ENCODE measurements at places on chromosomes 16 and 17.

GRCh38 chr16:87358696-87359095 is 24.9 kb downstream of the FBXO31 start:
- no peak for DNase-seq

GRCh38 chr17:77521076-77521475 is 380.3 kb downstream of the SEC14L1 start:
- DNase-seq: no peak

DNA sequence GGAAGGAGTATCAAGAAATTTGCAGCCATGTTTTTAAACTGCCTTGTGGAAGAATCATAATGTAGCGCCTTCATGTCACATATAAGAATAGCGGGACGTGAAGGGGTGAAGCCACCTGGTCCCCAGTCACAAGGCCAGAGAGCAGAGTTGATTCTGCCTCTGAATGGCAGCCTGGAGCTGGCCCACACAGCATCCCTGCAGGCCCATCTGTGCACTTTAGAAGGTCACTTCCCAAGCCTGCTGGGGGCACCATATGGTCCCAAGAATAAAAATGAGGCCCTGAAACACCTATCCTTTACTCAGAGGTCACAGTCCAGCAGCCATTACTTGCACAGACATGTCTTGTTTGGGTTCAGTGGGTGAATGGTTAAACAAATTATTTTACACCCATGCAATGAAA is 15.0 kb downstream of the CD300E start:
- no peak for DNase-seq

DNA sequence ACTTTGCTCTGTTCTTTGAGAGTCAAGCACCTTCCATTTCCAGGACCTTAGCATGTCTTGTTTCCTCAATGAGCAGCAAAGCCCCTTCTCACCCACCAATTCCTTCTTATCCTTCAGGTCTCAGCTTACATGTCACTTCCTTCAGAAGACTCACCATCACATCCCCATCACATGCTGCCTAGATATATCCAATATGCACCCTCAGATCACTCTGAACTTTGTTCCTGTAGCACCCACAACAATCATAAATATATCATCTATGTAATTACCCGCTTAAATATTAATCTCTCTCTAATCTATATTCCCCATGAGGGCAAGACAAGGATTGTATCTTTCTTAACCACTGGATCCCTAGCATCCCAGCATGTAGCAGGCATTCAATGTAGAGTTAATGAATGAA is 30.4 kb downstream of the KANSL1 start:
- DNase-seq: no peak

All from Jurkat, Clone E6-1 (cell line).